Left lobe of liver (tissue), 2 donors: ENCODE measurements at places on chromosomes 16 and 17. TPM values are rescaled to one million over a fixed set of nuclear protein-coding genes. Genes with fewer than 3 reads are reported as not detected.

NOD2 gene
- total RNA-seq = 0.68 TPM

TPPP3 gene
- 0.40 TPM for total RNA-seq

FOXL1 gene
- 0.28 TPM for total RNA-seq

DNA sequence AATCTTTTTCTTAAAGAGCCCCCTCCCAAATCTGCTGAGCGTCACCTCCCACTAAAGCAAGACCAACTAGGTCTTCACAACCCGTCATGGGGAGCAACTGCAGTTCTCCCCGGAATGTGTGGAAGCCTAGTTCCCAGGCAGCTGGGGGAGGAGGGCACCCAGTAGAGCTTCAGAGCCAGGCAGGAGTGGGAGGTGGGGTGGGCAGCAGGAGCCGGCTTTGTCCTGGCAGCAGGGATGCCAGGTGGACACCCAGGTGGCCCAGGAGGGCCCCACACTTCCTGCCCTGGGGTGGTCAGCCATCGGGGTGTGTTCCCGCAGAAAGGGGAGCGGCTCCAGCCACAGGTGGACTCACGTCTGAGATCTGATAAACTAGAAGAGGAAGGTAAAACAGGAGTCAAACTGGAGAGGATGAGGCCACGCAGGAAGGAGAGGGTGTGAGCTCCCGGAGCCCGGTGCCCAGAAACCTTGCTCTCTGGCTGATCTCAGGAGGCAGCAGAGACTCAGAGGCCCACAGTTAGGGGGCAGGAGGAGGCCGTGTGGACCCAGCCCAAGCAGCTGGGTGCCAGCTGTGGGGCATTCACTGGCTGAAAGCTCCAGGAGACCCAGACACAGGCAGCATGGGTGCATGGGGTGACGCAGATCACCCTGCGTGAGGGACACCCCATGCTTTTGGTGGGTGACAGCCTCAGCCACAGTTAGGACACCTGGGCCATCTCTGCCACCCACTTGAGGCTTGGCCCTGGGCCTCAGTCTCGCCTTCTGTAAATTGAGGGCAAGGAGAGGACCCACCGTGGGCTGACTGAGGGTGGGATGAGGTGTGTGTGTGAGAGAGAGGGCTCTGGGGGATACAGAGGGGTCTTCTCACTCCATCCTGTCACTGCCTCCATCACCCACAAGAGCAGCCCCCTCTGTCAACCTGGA lies 260.8 kb upstream of the TNRC6C start:
- peak; percentile 40 for DNase-seq

GRCh38 chr17:2433696-2434095 lies 32.8 kb upstream of the MNT start:
- DNase-seq = no peak

DNA sequence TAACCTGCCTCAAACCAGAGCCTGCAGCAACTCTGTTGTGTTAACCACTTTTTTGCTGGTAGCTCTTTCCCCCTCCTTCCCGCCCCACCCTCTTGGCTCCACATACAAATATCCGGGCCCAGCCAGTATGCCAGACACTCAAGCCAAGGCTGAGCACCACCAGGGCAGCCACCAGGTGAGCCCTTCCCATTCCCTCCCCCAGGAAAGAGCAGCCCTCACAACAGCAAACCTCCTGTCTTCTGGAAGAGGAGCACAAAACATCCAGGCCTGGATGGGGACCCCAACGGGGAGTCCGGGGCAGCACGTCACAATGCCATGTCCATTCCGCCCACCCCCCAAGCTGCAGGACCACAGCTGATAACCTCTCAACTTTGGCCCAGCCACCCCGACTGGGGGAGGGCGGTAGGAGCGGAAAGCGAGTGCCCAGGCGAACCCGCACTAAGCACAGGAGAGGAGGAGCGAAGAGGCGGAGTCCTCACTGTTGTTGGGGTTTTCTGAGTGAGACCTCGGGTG lies 757 bp downstream of the ORMDL3 start:
- peak; percentile 91 for DNase-seq

DNA sequence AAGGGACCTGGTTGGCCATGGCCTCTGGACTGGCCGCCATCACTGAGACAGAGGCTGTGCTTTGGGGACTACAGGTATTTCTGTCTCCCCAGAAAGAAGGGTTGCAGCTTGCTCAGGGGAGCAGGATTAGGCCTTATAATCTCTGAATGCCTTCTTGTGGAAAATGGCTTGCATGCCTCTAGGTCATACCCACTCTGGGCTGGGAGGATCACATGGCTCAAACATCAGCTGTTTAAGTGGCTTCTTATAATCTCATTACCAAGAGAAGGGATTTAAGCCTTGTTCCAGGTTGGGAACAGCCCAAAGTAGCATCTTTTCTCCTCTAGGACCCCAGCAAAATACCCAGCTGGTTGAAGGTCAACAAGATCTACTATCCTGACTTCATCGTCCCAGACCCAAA lies 19.1 kb downstream of the LIG3 start:
- no peak for DNase-seq

DNA sequence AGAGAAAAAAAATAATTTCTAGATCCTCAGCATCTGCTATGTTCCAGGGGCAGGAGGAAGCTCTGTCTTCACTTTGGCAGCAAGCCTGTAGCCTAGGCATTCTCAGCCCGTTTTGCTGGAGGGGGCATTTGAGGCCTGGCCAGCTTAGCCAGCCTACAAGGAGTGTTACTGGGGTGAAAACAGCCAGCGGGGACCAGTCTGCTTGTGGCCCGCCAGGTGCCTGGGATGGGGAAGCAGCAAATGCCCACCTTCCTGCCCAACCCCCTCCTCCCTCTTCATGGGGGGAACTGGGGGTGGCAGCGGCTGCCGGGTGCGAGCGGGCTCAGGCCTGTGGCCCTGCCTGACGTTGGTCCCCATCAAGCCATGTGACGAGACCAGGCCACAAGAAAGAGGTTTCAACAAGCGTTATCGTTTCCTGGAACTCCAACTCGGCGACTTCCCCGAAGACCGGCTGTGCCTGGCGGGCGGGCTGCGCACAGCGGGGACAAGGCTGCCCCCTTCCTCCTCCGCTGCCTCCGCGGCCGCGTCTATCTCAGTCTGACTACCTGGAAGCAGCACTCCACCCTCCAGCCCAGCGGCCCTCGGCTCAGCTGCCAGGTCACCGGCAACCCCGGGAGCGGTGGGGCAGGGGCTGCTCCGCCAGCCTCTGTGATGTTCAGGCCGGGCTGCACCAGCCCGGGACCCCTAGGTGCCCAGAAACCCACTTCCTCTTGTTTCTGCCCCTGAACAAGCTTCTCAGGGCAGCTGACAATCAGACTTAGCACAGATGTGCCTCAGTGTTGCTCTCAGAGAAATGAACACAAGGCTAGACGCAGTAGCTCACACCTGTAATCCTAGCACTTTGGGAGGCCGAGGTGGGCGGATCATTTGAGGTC lies 22.9 kb downstream of the SOCS1 start:
- no peak for DNase-seq

- DNase-seq = no peak
Measured at GRCh38 chr16:2956579-2956956, 7.5 kb upstream of the KREMEN2 start.

DNA sequence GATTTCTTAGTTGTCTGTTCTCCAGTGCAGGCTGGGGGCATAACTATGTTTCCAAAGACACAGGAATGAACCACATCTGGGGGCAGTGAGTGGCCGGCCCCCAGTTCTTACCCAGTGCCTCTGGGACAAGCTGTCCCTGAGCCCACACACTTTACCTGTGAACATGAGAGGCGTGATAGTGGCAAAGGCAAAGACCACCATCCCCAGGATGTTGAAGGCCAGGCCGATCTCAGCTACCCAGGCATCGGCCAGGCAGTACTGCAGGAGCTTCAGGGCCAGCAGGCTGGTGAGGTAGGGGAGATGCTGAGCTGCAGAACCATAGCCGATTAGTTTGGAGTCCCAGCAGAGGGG lies 1.6 kb downstream of the SLC46A1 start:
- DNase-seq = no peak

- DNase-seq = no peak
Measured at GRCh38 chr16:79482011-79482410, 118.5 kb downstream of the MAF start.

DNA sequence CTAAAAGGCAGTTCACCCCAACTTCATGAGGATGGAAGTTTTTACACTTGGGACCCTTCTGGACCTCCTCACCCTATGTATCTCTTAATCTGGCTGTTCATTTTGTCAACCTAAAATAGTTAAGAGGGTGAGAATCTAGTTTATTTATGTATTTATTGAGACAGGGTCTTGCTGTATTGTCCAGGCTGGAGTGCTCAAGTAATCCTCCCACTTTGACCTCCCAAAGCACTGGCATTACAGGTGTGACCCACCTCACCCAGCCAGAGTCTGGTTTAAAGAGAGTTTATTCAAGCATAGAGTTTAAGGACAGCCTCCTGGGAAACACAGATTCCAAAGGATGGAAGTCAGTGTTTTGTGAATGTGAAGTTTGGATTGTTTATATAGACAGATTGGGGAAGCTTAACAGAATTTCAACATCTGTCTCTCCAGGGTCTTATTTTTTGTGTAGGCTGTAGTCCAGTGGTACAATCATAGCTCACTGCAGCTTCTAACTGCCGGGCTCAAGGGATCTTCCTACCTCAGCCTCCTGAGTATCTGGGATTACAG lies 8.0 kb upstream of the APPBP2 start:
- no peak for DNase-seq
